ENCODE measurements at places on chromosomes 3 and 15.

DNA sequence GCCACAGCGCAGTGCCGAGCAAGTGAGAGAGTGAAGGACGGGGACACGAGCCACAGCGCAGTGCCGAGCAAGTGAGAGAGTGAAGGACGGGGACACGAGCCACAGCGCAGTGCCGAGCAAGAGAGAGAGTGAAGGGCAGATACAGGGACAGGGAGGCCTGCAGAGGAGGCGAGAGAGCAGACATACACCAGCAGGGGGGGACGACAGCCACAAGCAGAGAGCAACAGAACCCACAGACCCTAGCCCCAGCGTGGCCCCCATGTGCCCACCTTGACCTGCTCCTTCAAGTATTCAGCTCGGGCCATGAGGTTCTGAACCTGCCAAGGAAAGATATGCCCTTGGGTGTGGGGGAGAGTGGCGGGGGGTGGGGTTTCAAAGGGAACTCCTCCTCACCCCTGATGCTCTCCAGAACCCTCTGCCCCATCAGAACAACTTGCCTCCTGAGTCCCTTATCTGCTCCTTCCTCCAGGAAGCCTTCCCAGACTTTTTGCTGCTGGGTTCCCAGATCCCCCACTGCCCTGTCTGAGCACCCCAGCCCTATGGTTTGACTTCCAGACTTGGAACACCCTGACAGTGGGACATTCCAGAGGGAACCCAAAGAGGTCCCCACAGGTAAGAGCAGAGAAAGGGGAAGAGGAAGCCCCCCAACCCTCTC lies 5.3 kb downstream of the ULK3 start:
- no peak for DNase-seq

DNA sequence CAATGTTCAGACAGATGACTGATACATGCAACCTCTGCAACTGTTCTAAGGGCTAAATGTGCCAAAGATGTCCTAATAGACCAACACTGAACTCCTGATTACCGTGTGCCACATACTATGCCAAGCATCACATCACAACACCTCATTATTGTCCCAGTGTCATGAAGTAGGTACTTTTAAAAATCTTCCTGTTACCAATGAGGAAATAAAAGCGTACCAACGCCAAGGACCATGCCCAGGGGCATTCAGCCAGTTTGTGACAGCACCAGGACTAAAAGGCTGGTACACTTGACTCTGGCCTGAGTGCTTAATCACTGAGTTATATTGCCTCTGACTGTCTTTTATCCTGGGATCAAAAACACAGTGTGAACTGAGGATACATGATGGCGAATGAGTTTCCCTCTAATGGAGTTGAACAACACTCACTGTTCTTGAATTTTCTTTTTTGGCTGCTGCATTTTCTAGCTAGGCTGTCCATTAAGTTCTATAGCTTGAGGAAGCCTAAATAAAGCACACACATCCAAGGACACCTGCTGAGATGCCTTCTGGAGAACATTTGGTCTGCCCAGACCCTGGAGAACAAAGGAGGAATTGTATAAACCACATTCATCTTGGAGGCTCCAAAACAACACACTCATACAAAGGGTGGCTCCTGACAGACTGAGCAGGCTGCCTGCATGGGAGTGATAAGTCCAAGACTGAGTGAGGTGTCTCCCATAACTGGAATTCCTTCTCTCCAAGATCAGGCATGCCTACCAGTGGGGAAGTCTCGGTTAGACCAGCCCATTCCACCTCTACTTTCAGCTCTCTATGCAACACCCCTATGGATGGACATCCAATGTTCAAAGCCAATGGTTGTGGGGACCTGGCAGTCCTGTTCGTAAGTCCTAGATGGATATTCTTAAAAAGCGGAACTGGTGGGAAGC lies 126.7 kb upstream of the PRICKLE2 start:
- DNase-seq: peak; percentile 78

GRCh38 chr3:71486831-71487230 lies 96.7 kb downstream of the FOXP1 start:
- DNase-seq: no peak

DNA sequence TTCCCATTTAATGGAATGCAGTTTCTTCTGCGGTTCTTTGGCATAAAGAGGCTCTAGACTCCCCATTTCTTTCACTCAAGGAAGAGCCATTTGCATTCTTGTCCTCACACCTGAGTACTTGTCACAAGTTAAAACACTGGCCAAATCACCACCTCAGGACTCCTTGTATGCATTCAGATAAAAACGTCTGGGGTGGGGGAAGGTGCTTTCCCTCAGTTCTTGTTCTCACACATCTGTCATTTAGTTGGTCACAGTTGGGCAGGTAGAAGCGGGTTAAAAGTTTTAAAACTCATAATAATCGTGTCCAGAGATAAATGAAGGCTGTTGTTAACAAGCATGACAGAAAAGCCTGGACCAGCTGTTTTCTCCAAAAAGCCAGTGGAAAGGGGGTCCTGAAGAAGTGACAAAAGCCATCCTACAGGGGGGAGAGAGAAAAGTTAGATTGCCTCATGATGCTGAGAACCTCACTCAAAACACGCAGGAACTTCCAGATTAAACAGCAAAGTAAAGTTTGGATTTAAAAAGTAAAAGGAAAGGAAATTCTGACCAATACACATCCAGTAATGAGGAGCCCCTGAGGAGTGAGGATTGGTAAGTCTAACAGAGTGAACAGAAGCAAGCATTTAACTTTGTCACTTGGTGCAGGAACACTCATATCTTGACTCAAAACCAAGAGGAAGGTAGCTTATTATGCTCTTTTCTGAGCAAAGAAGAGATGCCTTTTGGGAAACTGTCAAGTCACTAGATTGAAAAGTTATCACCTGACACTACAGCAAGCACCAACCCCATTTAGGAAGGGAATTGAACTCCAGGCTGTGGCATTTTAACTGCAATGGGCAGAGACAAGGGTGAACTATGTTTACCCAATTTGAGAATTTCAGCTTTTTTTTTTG lies 2.8 kb downstream of the BCL2L10 start:
- DNase-seq: no peak

DNA sequence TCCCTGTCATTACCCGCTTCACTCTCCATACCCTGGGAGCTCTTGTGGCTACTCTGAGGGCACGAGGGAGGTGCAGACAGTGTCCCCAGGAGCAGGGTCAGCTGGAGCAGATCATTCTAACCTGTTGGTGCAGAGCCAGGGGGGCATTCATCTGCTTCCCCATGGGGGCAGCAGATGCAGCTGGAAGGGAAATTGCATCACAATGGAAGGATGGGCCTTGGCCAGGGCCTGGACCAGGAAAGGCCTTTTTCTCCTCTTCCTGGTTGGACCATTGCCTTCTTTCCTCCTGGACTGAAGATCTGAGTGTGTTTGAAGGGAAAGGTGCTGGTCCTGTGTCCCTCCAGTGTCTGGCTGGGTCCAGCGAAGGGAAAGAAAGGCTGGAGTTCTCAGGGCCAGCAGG lies 55.7 kb downstream of the EPHB1 start:
- no peak for DNase-seq

DNA sequence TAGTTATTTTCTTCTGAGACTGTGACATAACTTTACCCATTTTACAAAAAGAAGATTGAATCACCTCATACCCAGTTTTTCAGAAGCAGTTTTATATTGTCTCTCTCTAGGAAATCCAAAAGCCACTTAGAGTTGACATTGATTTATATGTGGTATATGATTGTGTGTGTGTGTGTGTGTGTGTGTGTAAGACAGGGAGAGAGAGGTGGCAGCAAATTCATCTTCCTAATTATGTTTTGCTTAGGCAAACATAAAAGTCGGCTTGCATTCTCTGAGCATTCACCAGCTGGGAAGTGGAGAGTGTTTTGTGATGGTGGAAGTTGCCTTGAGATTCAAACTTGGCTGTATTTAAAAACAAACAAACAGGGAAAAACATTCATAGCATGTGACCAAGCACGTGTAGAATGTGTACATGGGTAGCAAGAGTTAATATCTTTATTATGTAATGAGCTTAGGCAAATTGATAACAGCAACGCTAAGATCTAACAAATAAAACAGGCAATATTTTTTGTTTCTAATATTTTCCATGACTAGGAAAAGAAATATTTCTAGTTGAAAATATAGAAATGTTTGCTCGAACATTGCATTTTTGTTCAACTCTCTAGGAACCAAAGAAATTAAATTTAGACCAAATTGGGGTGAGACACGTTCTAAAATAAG lies 64.4 kb upstream of the IGF1R start:
- no peak for DNase-seq

DNA sequence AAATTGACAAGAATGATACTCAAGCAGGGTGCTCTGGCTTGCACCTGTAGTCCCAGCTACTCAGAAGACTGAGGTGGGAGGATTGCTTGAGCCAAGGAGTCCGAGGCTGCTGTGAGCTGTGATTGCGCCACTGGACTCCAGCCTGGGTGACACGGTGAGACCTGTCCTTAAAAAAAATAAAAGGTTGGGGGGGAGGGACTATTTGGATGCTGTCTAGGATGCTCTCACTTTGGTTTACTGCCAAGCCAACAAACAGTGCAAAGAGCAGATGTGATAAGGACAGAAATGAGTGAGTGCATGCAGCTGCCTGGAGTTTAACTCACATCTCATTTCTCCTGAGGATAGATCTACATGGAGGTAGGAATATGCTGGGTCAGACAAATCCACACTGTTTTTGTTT lies 130.0 kb downstream of the FRMD4B start:
- DNase-seq: no peak

DNA sequence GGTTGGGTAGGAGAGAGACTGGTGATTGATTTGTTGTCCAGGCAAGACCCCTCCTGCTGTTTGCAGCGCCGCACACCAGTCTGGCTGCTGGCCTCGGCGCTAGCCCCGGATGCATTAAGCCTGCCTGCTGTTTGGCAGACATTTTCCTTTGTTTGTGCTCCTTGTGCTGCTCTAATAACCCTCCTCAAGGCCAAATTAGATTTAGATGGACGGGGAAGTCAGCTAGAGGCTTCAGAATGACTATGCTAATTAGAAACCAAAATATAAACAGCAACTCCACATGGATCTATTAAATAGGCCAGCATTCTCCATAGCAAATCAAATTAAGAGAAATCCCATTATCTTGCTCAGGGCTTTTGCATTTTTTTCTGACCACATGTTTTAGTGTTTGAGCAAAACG lies 445.2 kb downstream of the SQOR start:
- DNase-seq: no peak
